ENCODE measurements at places on chromosomes 1 and 21.

DNA sequence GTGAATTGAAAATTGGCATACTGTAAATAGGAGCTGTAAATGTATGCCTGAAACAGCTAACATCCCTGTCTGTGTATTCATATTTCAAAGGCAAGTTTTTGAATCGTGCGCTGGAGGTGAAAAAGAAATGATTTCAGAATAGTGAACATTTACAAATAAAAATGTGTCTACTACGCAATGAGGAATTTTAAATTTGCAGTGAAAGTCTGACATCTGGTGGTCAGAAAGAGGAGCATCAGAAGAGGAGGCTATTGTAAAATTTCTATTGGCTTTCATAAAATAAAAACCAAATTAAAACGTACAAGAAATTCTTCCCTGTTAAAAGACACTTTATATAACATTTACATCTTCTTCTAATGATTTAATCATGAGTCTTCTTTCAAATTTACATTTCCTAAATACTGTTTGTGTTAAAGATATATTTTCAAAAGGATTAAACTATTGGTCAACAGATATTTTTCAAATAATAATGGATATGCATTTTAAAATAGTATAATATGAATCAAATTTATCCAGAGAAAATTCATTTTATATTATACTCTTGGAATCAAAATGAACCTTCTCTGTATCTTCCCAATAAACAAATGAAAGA is 113.7 kb upstream of the RRP15 start:
- no peak for DNase-seq

- no peak for DNase-seq
These were observed 185.3 kb downstream of the RERE start for GRCh38 chr1:8632102-8632501.

DNA sequence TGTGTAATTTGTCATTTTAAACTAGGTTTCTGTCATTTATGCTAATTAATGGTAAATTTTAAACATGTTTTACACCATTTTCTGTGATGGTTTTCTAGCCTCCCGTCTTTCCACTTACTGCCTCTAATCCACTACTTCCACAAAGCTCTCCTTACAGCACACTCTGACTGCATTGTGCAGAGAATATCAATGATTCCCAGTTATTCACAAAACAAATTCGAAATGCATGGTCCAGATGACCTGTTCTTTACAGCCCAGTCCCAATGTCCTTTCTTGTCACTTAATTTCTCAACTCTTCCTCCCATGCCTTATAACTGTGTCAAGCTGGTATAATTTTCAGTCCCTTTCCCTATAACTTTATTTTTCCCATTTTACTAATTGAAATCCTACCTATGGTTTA is 770.5 kb downstream of the USP25 start:
- no peak for DNase-seq

DNA sequence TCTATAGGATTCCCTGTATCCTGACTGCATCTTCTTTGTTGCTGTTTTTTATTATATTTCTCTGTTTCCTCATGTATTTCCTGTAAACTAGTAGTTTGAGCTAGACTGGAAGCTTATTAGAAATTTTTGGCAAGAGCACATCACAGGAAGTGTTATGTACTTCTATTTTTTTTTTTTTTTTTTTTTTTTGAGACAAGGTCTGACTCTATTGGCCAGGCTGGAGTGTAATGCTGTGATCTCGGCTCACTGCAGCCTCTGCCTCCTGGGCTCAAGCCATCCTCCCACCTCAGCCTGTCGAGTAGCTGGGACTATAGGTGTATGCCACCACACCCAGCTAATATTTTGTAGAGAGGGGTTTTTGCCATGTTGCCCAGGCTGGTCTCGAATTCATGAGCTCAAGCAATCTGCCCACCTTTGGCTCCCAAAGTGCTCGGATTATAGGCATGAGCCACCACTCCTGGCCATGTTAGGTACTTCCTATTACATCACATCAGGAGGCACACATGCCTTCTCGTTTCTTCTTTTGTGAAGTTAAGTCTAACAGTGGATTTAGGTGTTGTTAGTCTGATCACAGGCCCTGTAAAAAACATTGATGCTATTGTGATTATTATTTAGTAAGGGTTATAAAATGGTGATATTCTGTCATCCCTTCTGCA is 12.5 kb downstream of the C1orf21 start:
- DNase-seq: no peak

DNA sequence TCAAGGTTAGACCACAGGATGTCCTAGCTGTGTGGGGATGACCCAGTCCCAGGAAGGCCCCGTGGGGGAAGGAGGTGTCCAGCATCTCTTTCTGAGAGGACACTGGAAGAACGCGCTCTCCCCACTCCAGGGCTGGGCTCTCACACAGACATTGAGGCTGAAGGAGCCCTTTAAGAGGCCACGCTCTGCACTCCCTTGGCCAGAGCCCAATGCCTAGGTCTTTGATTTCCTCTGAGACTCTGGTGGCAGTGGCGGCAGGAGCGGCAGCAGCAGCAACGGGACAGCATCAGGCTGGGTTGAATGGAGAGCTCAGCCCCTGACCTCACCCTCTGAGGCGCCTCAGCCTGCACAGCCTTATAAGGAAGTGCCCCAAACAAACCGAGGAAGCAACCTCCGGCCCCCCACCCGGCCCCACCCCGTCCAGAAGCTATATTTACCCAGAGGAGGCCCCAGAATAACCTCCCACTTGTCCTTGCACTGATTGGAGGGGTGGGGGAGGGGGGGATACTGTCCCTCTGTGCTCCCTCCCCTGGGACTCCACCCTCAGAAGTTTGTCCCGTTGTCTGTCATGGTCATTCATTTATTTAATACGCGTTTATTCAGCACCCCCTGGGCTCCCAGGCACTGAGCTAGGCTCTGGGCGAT is 12.3 kb downstream of the NES start:
- DNase-seq: no peak

- no peak for DNase-seq
These were observed 12.9 kb upstream of the EPHA2 start for GRCh38 chr1:16168622-16169360.

DNA sequence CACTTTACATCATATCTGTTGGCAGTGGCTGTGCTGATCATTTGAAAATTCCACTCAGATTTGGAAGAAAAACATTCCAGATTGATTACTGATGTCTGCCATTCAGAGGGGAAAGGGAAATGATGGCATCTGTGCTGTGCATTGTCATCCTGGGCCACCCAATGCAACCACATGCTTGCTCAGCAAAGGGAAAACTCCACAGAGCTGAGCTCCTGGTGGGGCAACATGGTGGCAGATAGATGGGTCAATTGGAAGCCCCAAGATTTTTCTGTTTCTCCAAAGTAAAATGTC is 11.8 kb downstream of the OXCT2 start:
- no peak for DNase-seq

GRCh38 chr1:230868736-230869385 is 540 bp upstream of the C1orf198 start:
- no peak for DNase-seq

DNA sequence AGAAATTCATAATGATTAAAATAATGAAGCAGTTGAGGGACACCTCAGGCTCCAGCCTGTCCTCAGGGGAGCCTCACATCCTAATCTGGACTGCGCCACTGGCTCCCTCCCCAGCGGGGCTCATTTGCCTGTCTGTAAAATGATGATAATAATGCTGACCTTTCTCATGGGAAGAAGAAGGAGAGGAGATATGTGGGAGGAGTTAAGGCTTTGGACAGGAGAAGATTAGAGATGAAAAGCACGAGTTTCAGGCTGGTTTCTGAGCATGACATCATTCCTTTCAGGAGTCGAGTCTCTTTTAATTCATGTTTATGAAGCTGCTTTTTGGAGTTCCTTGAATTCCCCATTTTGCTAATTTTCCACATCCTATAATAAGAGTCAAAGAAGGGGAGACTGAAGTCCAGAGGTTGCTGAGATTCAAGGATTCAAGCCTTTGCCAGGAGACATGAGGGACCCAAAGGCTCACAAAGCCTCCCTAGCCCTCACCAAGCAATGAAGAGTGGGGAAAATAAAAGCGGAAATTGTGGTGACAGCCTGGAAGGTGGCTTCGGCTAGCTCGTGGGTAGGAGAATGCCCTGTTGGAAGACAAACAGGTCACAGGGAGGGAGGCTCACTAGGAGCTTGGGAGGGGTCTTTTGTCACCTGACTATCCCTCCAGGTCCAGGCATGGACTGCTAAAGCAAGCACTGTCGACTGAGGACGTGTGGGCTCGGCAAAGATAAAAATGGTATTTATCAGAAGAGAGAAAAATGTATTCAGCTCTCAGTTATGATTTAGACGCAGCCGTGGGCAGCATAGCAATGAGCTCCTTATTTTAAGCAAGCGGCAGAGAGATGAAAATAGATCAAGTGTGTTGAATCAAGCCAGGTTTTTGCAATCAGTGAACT is 27.5 kb upstream of the STMN1 start:
- no peak for DNase-seq

DNA sequence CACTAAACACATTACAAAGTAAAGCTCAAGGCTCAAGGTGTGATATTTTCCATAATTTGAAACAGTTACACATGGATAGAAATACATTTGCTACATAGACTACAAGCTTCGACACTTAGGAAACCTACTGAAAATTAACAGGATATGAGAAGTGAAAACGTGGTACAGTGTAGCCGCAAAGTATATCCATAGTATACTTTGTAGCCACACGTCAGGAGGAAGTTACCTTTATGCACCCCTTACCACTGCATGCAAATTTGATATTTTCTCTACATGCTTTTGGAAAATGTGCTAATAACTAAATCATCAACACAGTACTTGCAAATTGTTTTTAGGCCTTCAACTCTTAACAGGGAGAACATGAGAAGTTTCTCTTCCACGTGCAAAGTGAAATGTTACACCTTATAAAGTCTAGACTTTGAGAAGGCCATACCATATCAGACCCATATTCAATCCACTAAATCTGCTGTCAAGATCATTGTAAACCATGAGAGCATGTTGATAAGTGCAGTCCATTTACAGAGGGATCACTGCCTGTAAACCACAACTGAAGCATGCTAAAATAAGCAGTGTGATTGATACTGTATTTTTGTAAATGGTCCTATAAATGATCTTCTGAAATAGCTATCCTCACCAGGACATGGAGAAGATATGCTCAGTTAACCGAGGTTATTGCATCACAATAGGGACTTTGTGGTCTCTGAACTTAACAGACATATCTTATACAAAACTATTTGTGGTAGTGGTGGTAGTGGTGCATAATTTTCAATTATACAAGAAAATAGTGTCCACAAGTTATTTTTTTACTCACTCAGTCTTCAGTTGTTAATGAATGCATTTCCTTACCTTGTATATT is 64.7 kb downstream of the VAV3 start:
- DNase-seq: no peak

- no peak for DNase-seq
These were observed 315.4 kb downstream of the MATN1 start for GRCh38 chr1:30407865-30408580.

DNA sequence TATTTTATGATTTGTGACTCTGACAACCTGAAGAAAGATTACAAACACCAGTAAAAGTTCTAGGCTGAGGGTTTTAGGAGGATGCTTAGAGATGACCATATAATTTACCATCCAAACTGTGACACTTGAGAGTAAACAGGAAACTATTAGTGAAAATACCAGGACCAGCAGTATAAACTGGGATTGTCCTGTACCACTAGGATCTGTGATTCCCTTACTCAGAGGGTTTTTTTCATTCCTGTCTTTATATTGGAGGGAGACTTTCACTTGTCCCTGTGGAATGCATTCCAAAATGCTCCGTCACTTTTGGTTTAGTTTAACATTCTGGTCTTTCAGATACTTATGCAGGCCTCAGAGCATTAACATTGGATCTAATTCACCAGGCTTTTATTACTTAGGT is 482.9 kb downstream of the PTBP2 start:
- no peak for DNase-seq

DNA sequence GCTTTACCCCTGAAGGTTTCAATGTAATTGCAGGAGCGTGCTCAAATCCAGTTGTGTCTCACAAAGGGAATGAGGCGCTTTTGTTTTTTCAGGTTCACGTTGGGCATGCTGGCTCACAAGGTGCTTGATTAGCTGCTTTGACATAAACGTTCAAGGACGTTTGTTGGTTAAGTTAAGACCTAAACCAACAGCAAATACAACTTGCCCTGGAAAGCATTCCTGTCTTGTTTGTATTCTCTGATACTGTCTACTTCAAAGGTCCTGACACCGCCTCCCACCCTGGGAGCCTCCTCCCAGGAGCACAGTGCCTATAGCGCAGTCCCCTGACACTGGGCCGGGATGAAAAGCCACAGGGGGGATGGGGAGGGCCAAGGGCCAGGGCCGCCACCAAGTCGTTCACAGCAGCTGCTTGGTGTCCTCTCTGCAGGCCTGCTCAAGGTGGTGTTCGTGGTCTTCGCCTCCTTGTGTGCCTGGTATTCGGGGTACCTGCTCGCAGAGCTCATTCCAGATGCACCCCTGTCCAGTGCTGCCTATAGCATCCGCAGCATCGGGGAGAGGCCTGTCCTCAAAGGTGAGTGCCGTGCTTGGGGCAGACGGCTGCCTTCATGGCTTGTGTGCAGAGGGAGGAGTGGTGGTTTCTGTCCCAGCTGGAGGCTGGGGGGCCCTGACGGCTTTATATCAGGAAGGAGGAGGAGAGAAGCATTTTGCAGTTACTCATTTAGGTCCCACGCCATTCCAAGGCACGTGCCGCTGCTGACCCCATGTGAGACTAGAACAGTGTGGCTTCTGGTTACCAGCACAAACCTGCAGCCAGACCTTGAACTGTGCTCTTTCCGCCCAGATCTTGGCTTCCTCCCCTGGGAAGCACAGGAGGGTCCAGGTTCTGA is 6.1 kb downstream of the FAM3B start:
- DNase-seq: no peak

GRCh38 chr1:18881164-18881563 is 21.2 kb downstream of the ALDH4A1 start:
- DNase-seq: no peak

DNA sequence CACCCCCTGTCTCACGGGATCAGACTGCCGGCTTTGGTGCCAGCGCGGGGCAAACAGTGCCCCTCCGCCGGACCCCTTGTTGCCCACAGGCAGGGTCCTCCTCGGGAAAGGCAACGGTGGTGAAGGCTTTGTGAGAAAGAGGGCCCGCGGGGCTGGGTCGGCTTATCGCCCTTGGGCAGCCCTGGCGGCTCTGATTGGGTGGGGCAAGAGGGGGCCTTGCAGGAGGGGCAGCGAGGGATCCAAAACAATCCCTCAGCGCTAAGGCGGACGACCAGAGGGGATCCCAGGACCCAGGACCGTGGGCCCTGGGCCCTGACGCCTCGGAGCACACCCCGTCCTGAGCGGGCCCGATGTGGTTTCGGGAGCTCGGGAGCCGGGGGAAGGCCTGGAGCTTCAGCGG is 3.9 kb upstream of the ZNF678 start:
- DNase-seq: no peak

DNA sequence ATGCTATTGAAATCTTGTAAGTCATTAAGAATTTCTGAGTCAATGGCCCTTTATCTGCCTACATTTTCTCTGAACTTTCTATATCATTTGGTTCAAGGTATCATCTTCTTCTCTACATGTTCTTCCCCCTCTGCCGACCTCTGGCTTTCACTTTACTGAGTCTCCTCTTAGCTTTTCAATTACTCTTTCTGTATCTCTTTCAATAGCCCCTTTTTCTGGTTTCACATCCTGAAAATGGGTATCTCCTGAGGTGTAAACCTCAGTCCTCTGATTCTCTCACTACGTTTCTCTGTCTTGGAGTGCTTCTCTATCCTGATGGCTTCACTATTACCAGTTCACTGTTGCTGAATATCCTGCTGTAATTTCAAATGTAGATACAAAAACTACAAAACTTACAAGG is 98.9 kb downstream of the LYST start:
- no peak for DNase-seq

- no peak for DNase-seq
These were observed 466.8 kb downstream of the DSCAM start for GRCh38 chr21:40379881-40380810.
